ENCODE measurements at places on chromosomes 7 and 10.
A peak's percentile ranks its signal among the peaks of the same experiment; 100 is the strongest.

DNA sequence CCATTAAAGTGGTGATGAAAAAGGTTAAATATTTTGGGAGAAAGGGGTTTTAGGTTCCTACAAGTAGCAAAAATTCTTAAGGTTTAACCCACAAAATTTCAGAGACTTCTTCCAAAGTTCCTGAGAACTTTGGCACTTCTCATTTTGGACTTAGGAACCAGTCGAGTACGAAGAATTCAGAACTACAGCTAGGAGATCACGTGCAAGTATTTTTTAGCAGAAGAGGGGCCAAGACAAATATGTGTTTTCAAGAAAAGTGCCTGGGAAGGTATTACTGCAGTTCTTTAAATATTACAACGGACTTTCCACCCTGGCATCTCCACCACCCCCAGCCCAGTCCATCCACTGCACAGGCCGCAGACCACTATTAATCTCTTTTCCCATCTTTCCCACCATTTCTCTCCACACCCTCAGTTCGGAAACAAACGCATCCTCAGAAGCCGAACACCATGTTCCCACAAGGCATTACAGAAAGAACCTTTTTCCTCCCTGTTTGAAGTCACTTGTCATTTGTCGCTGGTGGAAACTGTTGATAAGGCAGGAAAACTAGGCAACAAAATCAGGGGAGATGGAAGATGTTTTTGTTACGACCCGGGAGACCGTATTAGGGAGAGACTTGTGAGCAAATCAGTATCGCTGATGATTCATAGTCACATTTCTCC is 7.1 kb downstream of the INHBA start:
- no peak for DNase-seq

GRCh38 chr10:492836-493235 is 196.6 kb downstream of the DIP2C start:
- DNase-seq = no peak

GRCh38 chr7:112080978-112081377 is 125.2 kb downstream of the DOCK4 start:
- peak; percentile 32 for DNase-seq

DNA sequence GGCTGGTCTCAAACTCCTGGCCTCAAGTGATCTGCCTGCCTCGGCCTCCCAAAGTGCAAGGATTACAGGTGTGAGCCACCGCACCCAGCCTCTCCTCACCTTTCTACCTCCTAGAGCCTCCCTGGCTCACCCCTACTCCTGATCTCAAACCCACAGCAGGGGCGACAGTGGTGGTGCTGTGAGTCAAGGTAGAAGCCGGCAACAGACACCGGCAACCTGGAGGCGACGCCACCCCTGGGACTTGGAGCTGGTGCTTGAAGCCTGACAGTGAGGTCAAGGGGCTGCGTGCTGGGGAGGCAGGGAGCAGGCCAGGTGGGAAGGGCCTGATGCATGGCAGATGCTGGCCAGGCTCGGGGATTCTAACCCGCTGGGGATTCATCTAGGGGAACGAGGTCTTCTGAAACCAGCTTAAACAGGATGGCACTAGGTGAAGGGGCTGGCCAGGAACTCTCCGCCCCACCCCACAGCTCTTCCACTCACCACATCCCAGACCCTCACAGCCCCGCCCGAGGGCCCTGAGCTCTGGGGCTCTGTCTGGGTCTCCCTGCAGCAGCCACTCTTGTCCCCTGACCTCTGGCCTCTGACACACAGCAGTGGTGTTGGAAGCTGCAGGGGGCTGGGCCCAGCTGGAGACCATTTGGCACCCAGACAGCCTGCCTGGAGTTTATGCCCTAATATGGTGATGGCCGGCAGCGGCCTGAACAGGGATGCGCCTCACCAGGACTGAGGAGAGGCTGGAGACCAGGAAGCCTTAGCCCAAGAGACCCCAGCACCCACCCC is 16.4 kb downstream of the KCNH2 start:
- DNase-seq = no peak

GRCh38 chr10:103620352-103620740 is 126.8 kb downstream of the NEURL1 start:
- no peak for DNase-seq

GRCh38 chr10:79096514-79096913 is 27.7 kb downstream of the ZMIZ1 start:
- DNase-seq = no peak

DNA sequence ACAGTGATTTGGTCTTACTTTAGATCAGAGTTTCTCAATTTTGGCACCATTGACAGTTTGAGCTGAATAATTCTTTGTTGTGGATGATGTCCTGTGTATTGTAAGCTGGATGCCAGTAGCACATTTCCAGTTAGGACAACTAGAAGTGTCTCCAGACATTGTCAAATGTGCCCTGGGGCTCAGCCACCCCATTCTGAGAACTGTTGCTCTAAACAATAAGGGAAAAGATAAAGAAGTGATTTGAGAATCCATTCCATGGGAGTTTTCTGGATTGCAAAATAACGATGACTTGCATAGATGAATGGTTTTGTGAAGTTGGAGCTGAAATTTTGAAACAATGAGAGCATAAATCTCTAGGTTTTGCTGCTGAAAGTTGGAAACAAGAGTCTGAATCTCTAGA is 44.6 kb downstream of the NUP205 start:
- DNase-seq = no peak

DNA sequence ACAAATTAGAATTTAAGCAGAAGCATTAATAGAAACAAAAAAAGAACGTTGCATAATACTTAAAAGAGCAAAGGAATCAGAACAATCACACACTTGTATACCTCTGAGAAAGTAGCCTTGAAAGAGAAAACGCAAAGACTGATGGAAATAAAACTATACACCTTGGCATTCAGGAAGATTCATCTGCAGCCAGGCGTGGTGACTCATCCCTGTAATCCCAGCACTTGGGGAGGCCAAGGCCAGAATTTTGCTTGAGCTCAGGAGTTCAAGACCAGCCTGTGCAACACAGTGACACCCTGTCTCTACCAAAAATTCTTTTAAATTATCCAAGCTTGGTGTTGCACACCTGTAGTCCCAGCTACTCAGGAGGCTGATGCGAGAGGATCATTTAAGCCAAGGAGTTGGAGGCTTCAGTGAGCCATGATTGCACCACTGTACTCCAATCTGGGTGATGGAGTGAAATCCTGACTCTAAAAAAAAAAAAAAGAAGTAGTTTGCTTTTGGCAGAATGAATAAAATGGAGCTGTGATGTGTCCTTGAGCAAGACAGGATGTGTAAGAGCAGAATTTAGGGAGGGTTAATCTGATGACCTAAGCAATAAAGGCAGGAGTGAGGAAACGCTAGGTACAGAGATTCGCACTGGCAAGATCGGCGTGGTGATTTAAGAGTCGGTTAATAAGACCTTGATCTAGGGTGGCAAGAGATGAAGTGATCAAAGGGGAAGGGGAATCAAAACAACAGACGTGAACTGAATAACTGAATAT is 75.8 kb upstream of the NRP1 start:
- no peak for DNase-seq

GRCh38 chr7:332646-333392 is 42.8 kb downstream of the FOXL3 start:
- DNase-seq = peak; percentile 70

DNA sequence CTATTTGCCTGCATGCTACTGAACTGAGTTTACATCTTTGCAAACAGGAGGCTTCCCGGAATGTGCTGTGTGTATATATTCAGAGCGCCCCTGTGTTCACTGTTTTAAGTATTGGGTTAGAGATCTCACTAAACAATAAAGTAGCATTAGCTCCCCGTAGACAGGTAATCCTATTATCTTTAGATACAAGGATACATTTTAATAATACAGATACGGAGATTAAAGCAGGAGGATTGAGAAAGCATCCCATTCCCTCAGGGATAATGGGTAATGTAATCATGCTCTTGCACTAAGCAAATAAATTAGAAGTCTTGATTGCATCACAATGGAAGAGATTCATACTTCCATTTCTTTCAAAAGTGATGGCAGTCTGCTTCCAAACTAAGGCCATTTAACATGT is 809.0 kb downstream of the NRG3 start:
- no peak for DNase-seq

DNA sequence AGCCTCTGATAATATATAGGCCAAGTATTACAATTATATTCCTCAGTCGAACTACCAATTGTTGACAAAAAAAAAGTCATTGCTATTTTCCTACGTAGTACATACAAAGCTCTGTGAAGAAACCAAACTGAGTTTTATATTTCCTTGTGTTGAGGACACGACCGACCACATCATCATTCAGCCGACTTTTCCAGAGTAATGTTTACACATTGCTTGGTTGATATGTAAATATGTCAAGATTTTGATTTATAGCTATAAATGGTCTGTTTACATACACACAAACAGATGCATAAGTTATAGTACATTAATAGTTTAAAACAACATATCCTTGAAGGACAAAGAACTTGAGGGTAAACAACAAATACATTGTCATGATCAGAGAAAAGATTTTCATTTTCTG is 121.5 kb downstream of the CRPPA start:
- no peak for DNase-seq

- no peak for DNase-seq
Measured at GRCh38 chr7:128774921-128775320, 673 bp downstream of the OPN1SW start.

GRCh38 chr7:108810756-108811385 is 241.2 kb downstream of the DNAJB9 start:
- no peak for DNase-seq

GRCh38 chr10:61942604-61943461 is 41.3 kb downstream of the ARID5B start:
- DNase-seq = no peak

GRCh38 chr10:132077091-132077490 is 11.3 kb downstream of the JAKMIP3 start:
- no peak for DNase-seq

DNA sequence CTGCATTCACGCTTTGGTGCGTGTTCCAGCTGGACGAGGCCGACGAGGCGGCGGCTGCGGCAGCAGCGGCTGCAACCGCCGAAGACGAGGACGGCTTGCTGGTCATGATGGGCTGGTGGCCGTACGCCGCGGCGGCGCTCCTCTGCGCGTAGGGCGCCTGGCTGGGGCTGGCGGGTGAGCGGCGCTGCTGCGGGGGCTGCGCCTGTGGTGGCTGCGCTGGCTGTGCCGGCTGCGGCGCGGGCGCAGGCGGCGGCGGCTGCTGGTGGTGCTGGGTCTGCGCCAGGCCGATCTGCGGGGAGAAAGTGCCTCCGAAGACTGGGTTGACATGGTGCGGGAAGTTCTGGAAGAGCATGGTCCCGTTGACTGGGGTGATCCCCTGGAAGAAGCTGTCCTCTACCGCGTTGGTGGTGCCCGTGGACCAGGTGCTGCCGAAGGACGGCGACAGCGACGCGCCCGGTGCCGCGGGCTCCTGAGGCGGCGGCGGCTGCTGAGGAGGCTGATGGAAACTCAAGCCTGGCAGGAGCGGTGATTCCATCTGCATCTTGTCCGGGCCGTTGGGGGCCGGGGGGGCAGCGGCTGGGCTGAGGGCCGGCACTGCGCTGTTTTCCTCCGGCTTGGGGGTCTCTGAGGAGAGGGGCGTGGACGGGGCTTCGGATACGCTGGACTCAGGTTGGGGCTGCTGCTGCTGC is 51.1 kb downstream of the CPEB3 start:
- DNase-seq = peak; percentile 56

- DNase-seq = no peak
Measured at GRCh38 chr10:87722716-87723115, 63.0 kb downstream of the PAPSS2 start.

GRCh38 chr10:91201213-91201996 is 19.1 kb upstream of the PCGF5 start:
- DNase-seq = no peak

DNA sequence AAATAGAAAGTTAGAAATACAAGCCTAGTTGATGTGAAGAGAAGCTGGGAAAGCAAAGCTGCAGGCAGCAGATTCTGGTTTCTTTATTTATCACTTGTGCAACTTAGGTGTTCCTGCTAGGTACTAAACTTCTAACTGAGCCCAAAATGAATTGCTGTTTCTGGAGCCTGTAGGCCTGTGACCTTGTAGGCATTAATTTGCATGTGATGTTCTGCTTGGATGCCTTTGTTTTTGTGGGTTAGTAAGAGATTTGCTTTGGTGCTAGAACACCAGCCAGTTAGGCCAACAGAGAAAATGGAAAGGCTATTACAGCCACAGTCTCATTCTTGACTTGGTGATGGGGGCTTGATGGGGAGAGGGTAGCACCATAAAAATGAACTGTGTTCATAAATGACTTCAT is 370.7 kb downstream of the PPP1R3A start:
- no peak for DNase-seq

DNA sequence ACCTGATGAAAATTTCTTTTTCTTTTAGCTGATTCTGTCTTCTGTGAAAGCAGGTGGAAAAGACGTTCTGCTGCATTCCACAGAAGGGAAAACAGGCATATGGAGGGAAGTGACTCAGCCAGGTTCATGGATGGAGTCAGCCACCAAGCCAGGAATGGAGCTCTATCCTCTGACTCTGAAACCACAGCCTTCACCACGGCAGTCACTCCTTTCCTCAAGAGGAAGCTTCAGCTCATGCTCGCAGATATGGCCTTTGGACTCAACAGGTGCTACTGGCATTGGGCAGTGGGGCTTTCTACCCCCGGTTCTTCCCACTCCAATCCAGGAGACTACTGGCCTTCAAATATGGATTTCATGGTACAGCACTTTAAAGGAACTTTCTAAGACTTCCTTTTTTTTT is 11.5 kb upstream of the PLAU start:
- DNase-seq = no peak

DNA sequence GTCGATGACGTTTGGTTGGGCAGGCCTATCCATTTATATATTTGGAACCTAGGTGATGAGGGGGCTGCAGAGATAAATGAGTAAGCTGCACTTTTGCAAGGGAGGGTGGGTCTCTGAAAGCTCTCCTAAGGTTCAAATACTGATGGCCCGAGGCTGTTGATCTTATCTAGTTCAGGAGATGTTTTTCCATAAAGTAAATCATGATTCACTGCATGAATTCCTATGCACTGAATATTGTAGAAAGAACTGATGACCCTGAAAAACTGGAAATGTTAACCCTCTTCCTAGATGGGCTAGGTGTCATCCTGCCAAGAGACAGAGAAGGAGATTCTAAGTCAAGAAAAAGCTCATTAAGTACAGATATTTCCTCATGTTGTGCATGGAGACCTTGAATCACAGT is 459.9 kb downstream of the PLXNA4 start:
- no peak for DNase-seq

- no peak for DNase-seq
Measured at GRCh38 chr7:72334066-72334465, 78.1 kb downstream of the CALN1 start.

DNA sequence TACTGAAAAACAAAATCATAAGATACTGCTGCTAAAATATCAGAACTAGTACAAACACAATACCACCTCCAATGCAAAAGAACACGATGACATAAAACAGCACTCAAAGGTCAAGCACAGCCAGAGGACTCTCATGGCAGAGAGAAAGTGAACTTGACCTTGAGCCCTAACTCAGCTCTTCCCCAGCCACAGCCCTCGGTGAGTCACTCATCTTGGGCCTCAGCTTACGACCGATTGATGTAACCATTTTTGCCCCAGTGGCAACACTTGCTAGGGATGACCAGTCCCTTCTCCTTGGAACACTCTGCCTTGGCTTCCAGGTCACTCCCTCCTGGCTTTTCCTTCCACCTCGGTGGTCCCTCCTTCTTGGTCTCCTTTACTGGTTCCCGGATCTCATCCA is 77.8 kb downstream of the JAZF1 start:
- no peak for DNase-seq
